ENCODE measurements at places on chromosomes 12 and 14. TPM values are rescaled to one million over a fixed set of nuclear protein-coding genes. Genes with fewer than 3 reads are reported as not detected.

Gene BMP4
- total RNA-seq: 34.1 TPM

Gene MBIP
- 16.8 TPM for total RNA-seq

Gene TAS2R46
- not detected for total RNA-seq

Gene RERG
- 24.9 TPM for total RNA-seq

- no peak for ATAC-seq
These were observed 1.8 kb downstream of the MSRB3 start for GRCh38 chr12:65280306-65280705.

Data from gastroesophageal sphincter (tissue), 4 donors.